ENCODE measurements at places on chromosomes 5 and 9. TPM values are rescaled to one million over a fixed set of nuclear protein-coding genes. Genes with fewer than 3 reads are reported as not detected.

FBP1 gene
- polyA plus RNA-seq: 39.6 TPM

PCDHGB3 gene
- under 0.01 TPM for polyA plus RNA-seq

TERT gene
- polyA plus RNA-seq: not detected

SAXO1 gene
- not detected for polyA plus RNA-seq

CER1 gene
- not detected for polyA plus RNA-seq

OSMR gene
- 1.2 TPM for polyA plus RNA-seq

SHISAL2B gene
- polyA plus RNA-seq: not detected

- no peak for DNase-seq
- H3K27ac ChIP-seq: no peak within 1 kb of the TSS
- H3K4me3 ChIP-seq: no peak within 1 kb of the TSS
- no peaks in the 10 kb centered on the region for H3K36me3 ChIP-seq
- no peaks in the 10 kb centered on the region for H3K4me1 ChIP-seq
Observed at GRCh38 chr5:140821375-140822280, at the start of gene PCDHA5. TSS of gene PCDHA5 (plus strand) at chr5:140821613.

DNA sequence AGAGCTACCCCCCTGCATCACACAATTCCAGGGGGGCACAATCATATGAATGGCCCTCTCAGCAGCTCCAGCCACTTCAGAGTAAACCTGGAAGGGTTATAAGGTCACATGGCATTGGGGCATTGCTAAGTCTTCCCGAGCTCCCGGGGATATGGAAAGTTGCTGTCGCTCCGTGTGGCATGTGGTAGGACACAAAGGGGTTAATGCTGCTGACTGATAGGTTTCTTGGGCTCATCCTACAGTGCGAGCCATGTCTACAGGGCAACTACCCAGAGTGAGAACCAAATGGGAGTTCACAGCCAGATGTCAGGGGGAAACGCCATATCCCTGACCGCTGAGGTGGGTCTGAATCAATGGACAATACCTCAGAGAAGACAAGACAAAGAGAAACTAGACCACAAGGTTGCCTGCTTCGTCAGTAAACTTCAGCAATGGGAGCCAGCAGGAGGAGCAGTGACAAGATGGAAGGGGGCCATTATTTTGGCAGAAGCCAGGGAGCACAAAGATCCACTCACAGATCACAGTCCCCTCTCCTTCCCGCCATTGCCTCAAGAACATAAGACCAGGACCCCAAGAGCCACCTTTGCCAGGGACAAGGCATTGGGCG lies 52.4 kb upstream of the SHISAL2B start:
- H3K27me3 ChIP-seq: no peaks in the 10 kb centered on the region
- no peaks in the 10 kb centered on the region for H3K36me3 ChIP-seq
- DNase-seq: no peak
- no peak overlapping the region for H3K27ac ChIP-seq
- no peaks in the 10 kb centered on the region for H3K4me1 ChIP-seq

DNA sequence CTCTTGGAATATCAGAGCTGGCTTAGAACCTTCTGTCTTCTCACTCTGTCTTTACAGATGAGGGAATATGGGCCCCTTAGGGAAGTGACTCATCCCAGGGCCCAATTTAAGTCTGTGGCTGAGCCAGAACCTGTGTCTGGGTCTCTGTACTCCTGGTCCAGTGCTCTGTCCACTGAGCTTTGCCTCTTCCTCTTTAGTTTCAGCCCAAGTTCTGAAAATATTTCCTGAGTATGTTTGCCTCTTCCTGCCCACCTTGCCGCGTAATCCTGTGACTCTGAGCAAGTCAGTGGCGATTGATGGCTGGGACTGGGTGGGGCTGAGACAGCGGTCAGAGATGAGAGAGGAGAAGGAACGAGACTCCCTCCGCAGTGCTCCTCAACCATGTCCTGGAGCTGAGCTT lies 7.8 kb downstream of the IER5L start:
- no peaks in the 10 kb centered on the region for H3K27me3 ChIP-seq
- H3K27ac ChIP-seq: peak overlapping the region; percentile 2
- no peak for DNase-seq
- H3K4me3 ChIP-seq: no peak overlapping the region
- no peaks in the 10 kb centered on the region for H3K36me3 ChIP-seq

- H3K27ac ChIP-seq: no peak overlapping the region
- DNase-seq: no peak
- no peak overlapping the region for H3K4me3 ChIP-seq
- H3K4me1 ChIP-seq: no peaks in the 10 kb centered on the region
Observed at GRCh38 chr9:93937193-93937592, 18.0 kb downstream of the BARX1 start.

DNA sequence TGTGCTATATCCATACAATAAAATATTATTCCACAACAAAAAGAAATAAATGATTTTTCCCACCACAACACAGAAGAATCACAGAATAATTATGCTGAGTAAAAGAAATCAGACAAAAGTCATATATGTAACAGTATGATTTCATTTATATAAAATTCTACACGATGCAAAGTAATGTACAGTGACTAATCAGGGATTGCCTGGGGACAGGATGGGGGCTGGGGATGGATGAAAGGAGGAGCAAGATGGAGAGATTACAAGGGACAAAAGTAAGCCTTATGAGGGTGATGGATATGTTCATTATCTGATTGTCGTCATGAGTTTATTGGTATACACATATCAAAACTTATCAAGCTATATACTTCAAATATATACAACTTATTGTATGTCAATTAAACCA lies 154.0 kb downstream of the FBN2 start:
- H3K36me3 ChIP-seq: no peaks in the 10 kb centered on the region
- no peak overlapping the region for H3K27ac ChIP-seq
- no peak overlapping the region for H3K4me3 ChIP-seq
- no peaks in the 10 kb centered on the region for H3K27me3 ChIP-seq

DNA sequence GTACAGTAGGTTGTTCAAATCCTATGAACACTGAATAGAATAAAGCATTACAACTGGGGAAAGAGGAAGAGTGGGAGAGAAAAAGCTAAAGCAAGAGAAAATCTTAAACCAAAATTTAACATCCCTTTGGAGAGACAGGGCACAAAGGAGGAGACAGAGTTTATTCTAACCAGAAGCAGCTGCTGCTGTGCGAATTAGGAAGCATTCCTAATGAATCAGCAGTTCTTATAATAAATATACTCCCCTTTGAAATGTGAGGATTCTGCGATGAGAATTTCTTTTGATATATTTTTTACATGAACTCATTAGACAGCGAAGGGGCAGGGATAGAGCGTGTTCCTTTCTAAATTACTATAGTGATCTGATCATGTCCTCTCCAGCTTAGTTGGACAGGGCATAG lies 233.4 kb downstream of the DENND1A start:
- H3K36me3 ChIP-seq: no peaks in the 10 kb centered on the region
- H3K4me3 ChIP-seq: no peak overlapping the region
- no peak overlapping the region for H3K27ac ChIP-seq
- no peaks in the 10 kb centered on the region for H3K4me1 ChIP-seq

- peaks cover 8% of the 10 kb centered on the region for H3K4me1 ChIP-seq
- no peaks in the 10 kb centered on the region for H3K36me3 ChIP-seq
- no peak for DNase-seq
- H3K27me3 ChIP-seq: no peaks in the 10 kb centered on the region
- H3K27ac ChIP-seq: no peak overlapping the region
Observed at GRCh38 chr9:37410969-37411785, 11.3 kb upstream of the GRHPR start.

DNA sequence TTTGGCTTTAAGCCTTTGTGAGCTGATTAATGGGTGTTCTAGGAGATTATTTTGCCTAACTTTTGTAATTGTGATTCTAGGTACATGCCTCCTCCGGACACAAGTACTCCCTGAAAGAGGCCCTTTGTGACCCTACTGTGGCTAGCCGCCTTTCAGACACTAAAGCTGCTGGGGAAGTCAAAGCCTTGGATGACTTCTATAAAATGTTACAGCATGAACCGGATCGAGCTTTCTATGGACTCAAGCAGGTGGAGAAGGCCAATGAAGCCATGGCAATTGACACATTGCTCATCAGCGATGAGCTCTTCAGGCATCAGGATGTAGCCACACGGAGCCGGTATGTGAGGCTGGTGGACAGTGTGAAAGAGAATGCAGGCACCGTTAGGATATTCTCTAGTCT lies 13.6 kb downstream of the ITGA1 start:
- H3K27me3 ChIP-seq: no peaks in the 10 kb centered on the region
- peak overlapping the region; percentile 56 for H3K4me3 ChIP-seq
- H3K27ac ChIP-seq: peak overlapping the region; percentile 97
- peaks cover 65% of the 10 kb centered on the region for H3K4me1 ChIP-seq

- no peak for DNase-seq
- H3K27me3 ChIP-seq: no peaks in the 10 kb centered on the region
- no peaks in the 10 kb centered on the region for H3K4me1 ChIP-seq
Observed at GRCh38 chr5:135386886-135387628, 12.0 kb downstream of the MACROH2A1 start.

- no peak overlapping the region for H3K4me3 ChIP-seq
- H3K4me1 ChIP-seq: peaks cover 21% of the 10 kb centered on the region
- no peak overlapping the region for H3K27ac ChIP-seq
- peaks cover 7% of the 10 kb centered on the region for H3K36me3 ChIP-seq
- DNase-seq: no peak
Observed at GRCh38 chr9:76725885-76726284, 38.4 kb upstream of the PCA3 start.

DNA sequence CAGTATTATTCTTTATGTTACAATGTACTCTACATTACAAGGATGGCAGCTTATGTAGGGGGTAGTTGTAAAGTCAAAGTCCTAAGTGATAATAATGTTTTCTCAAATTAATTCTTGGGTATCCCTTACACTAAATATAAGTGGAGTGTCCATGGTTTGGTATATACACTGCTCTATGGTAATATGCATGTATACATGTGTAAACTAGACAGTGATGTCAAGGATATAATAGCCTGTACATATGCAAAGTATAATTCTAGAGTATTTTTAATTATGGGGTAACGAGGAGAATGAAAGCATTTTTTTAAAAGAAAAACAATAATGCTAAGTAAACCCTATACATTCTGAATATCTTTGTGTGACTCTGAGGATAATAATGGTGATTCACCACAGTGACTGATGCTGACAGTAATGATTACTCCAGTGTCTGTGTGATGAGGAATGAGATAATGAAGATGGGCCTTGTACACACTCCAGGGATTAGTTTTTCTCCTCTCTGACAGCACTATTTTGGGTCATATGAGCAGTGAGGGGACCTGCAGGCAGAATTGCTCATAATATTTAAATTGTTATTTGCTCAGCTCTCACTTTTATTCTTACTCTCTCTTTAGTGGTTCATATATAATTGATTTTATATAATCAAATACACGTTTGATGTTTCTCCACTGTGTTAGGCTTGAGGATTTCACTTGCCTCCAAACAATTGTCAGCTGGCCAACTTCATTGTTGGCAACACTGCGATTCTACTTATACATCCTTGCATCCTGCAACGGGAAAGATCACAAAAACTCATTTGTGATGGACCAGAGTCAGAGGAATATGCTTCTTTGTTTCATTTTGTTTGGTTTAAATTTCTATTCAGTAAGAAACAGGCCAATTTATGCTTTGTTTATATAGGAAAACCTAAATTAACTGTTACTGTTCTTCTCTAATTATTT lies 88.2 kb downstream of the NREP start:
- H3K4me1 ChIP-seq: no peaks in the 10 kb centered on the region
- H3K36me3 ChIP-seq: no peaks in the 10 kb centered on the region

- peaks cover 76% of the 10 kb centered on the region for H3K4me1 ChIP-seq
- no peaks in the 10 kb centered on the region for H3K27me3 ChIP-seq
- no peaks in the 10 kb centered on the region for H3K36me3 ChIP-seq
- DNase-seq: no peak
Observed at GRCh38 chr5:34498572-34498971, 157.6 kb upstream of the RAI14 start.

GRCh38 chr5:78497573-78498533 lies 137.4 kb downstream of the SCAMP1 start:
- no peak for DNase-seq
- peaks cover 64% of the 10 kb centered on the region for H3K4me1 ChIP-seq
- H3K27ac ChIP-seq: no peak overlapping the region
- H3K36me3 ChIP-seq: no peaks in the 10 kb centered on the region
- no peaks in the 10 kb centered on the region for H3K27me3 ChIP-seq
- H3K4me3 ChIP-seq: no peak overlapping the region

DNA sequence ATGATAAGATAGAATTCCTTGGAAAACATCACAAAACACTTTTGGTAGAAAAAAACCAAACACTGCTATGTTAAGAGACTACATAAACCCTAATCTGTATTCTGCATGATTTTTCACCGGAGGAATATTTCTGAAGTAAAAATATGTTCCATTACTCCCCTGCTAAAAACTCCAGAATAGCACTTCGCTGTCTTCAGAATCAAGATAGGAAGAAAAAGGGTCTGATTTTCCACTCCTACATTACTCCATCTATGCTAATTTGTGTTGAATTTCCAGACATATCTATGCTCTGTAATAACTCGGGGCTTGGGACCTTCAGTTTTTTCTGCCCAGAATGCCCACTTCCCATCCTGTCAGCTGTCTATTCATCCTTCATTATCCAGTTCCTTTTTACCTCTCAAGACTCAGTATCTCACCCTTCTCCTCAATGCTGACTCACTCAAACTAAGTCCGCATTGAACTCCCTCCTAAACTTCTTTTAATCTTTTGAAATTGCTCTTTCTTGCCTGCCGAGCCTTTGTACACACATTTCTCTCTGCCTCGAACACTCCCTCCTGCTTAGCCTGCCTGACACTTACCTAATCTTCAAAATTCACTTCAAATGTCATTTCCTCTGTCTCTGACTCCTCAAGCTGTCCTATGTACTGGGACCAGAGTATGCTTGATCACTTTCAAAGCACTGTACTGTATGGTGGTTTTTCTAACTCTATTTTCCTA lies 171.0 kb downstream of the ARRDC3 start:
- H3K27me3 ChIP-seq: no peaks in the 10 kb centered on the region
- no peak overlapping the region for H3K4me3 ChIP-seq
- DNase-seq: no peak
- peak overlapping the region; percentile 15 for H3K27ac ChIP-seq
- no peaks in the 10 kb centered on the region for H3K36me3 ChIP-seq

- no peaks in the 10 kb centered on the region for H3K27me3 ChIP-seq
- H3K4me3 ChIP-seq: no peak overlapping the region
- no peak for DNase-seq
- H3K4me1 ChIP-seq: no peaks in the 10 kb centered on the region
Observed at GRCh38 chr9:116959809-116960208, 272.7 kb downstream of the TRIM32 start.

DNA sequence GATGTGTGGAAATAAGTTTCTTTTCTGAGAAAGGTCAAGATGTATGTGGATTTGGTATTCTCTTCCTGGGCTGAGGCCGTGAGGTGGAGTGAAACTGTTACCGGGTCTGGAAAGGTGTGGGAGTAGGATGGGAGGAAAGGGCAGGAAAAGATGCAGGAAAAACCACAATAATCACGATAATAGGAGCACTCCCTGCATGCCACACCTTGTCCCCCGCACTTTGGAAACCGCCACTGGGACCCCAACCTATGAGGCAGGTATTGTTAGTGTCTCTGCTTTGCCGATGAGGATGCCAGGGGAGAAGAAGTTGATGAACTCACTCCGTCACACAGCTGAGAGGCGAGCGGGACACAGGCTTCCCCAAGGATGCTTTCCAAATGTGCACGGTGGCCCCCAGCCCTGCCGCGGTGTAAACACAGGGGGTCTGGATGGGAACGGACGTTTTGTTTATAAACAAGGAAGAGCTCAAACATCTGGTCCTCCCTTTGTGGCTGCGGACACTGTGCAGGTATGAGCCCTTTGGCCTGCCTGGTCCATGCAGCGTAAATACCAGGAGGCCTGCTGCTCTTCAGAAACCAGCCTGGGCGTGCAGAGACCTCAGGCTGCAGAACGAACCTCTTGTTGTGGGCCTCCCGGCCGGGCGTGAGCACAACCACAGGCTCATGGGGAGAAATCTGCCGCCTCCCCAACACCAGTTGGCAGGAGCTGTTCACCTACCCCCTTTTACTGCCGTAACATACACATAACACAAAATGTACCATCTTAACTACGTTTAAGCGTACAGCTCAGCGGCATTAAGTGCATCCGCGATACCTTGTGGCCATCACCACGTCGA lies 126.7 kb downstream of the COL23A1 start:
- H3K27ac ChIP-seq: no peak overlapping the region
- no peak for DNase-seq

All from sigmoid colon (tissue), 7 donors.